ENCODE measurements at places on chromosomes 2 and 18. TPM values are rescaled to one million over a fixed set of nuclear protein-coding genes. Genes with fewer than 3 reads are reported as not detected.

CPO gene
- polyA plus RNA-seq: 0.35 TPM

RAB6C gene
- polyA plus RNA-seq: 4.5 TPM

PNKD gene
- polyA plus RNA-seq: 96.0 TPM

TGFA gene
- 39.6 TPM for polyA plus RNA-seq

MALL gene
- 3.3 TPM for polyA plus RNA-seq

SCN9A gene
- 17.9 TPM for polyA plus RNA-seq

AKAIN1 gene
- 2.8 TPM for polyA plus RNA-seq

POTEI gene
- polyA plus RNA-seq: 0.95 TPM

- peaks cover 25% of the 10 kb centered on the region for H3K4me1 ChIP-seq
- H3K4me3 ChIP-seq: no peak overlapping the region
- H3K27ac ChIP-seq: no peak overlapping the region
- H3K36me3 ChIP-seq: no peaks in the 10 kb centered on the region
- no peaks in the 10 kb centered on the region for H3K27me3 ChIP-seq
Measured at GRCh38 chr2:130724455-130724854, 4.4 kb upstream of the GPR148 start.

DNA sequence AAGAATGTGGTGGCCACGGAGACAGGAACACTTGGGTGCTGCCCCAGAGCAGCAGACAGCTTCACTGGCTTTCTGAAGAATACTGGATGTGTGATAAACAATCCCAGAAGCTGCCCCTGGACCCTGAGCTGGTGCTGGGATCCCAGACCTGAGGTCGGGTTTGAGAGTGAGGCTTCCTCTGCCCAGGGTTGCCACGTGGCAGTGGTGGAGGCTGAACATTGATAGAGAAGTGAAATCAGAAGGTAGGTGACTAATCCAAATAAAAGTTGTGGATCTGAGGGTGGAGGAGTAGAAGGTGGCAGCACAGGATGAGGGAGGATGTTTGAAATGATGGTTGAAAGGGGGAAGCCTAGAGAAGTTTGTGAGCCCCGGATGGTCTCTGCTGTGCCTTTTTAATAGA lies 64.0 kb downstream of the FMNL2 start:
- no peaks in the 10 kb centered on the region for H3K36me3 ChIP-seq
- peaks cover 20% of the 10 kb centered on the region for H3K4me1 ChIP-seq
- H3K4me3 ChIP-seq: no peak overlapping the region
- H3K27me3 ChIP-seq: no peaks in the 10 kb centered on the region

DNA sequence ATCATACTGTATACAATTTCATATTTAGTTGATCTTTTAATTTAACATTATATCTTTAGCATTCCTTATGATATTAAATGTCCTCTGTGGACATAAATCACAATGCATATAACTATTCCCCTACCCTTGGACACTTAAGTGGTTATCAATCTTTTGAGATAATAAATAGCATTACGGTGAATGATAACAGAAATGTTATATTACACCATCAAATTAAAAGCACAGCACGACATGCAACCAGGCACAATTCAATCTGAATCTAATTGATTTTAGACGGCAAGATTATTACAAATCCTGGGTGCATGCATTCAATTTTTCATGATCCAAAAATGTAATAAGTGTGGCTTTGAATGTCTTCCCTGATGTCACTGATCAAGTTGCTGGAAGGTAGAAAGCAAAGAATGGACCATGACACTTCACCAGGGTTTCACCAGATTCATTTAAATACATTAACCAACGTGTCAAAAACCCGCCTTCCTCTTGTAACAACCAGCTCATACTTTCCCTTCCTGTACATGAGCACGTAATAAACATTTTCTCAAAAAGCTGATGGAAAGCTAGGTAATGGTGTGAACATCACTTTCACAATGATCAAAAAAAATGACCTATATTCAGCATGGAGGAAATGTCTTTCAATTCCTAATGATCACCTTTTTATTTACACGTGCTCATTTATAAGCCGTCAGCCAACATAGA lies 513.7 kb upstream of the ID2 start:
- no peaks in the 10 kb centered on the region for H3K36me3 ChIP-seq
- DNase-seq: peak; percentile 65
- H3K27ac ChIP-seq: no peak overlapping the region
- H3K4me1 ChIP-seq: no peaks in the 10 kb centered on the region

DNA sequence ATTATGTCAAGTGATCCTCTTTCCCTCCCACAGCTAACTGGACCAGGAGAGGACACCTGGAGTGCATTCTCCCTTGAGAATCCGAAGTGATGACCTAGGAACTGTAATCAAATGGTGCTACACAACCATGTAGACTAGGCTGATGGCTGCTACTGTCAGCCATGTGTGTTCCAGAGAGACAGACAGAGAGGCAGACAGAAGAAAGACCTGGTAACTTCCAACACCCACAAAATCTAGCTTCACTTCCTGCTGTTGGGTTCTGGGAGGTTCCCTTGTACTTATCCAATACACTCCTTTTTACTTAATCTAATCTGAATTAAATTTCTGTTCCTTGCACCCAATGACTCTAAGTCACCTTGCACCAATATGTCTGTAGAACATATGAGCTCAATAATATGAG lies 72.3 kb downstream of the AAK1 start:
- no peak for DNase-seq
- H3K4me1 ChIP-seq: no peaks in the 10 kb centered on the region
- H3K36me3 ChIP-seq: no peaks in the 10 kb centered on the region
- H3K4me3 ChIP-seq: no peak overlapping the region

GRCh38 chr2:101644842-101645383 lies 52.6 kb upstream of the MAP4K4 start:
- no peak overlapping the region for H3K27ac ChIP-seq
- no peaks in the 10 kb centered on the region for H3K27me3 ChIP-seq
- DNase-seq: no peak
- no peaks in the 10 kb centered on the region for H3K36me3 ChIP-seq
- H3K4me3 ChIP-seq: no peak overlapping the region

GRCh38 chr2:102049756-102050443 lies 58.1 kb downstream of the IL1R2 start:
- no peaks in the 10 kb centered on the region for H3K36me3 ChIP-seq
- H3K27ac ChIP-seq: peak overlapping the region; percentile 13
- no peak overlapping the region for H3K4me3 ChIP-seq
- H3K27me3 ChIP-seq: peaks cover 5% of the 10 kb centered on the region

DNA sequence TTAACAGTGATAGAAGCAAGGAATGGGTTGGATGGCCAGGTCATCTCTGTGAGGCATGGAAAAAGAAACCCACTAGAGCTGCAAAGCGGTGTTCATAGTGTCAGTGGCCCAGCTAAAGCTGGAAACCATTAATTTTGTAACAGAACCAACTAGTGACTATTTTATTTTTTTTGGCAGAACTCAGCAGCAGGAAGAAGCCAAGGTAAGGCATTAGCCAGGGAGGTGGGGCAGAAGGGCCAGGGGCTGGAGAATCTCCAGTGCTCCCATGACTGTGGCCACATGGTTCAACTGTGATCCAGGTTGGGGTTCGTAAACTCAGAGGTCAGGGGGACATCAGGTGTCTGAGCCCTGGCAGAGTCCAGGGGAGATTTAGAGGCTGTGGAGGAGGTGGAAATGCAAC lies 25.9 kb upstream of the YES1 start:
- H3K27ac ChIP-seq: no peak overlapping the region
- no peaks in the 10 kb centered on the region for H3K27me3 ChIP-seq
- H3K36me3 ChIP-seq: no peaks in the 10 kb centered on the region
- H3K4me3 ChIP-seq: no peak overlapping the region
- DNase-seq: no peak
- H3K4me1 ChIP-seq: peaks cover 4% of the 10 kb centered on the region

Data from spinal cord (tissue), 10 donors.